ENCODE measurements at places on chromosomes 7 and 10. TPM values are rescaled to one million over a fixed set of nuclear protein-coding genes. Genes with fewer than 3 reads are reported as not detected.
A peak's percentile ranks its signal among the peaks of the same experiment; 100 is the strongest.

- DNase-seq, result no peak
These were observed 114.6 kb downstream of the EPC1 start for GRCh38 chr10:32232378-32232777.

- DNase-seq, result peak; percentile 35
These were observed 57.4 kb upstream of the SVIL start for GRCh38 chr10:29692121-29692539.

- DNase-seq, result no peak
These were observed 177.6 kb downstream of the PLPP4 start for GRCh38 chr10:120634659-120635058.

DNA sequence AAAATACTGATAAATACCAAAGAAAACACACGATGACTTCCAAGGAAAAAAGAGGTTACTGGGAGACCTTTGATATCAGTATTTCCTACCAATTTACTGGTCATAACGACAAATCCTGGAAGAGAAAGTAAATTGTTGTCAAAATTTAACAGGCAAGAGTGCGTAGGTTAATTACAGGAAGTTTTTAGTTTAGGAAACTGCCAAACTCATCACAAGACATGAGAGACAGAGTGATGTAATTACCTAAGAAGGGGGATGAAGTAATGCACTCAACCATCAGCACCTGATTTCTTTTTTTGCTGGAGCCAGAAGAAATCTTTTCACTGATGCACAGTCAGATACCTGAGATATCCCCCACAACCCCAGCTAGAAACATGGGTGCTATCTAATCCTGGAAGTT is 16.8 kb downstream of the MACC1 start:
- no peak for DNase-seq

Gene PLXNA4
- total RNA-seq, result under 0.01 TPM

DNA sequence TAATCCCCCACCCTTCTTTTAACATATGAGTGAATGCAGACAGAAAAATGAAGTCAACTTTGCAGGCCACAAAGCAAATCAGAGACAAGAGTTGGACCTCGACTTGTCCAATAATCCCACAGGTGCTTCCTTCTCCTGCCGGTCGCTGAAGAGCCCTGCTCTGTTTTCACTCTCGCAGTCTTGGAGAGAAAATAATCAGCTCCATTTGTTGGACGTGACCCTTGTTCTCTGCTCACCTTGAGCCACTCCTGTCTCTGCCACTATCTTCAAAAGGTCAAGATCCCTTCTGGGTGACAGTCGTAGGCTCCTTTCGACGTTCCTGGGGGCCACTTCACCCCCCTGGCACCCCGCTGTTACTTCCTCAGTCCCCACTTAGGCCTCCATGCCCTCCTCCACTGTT is 2.8 kb upstream of the KLF6 start:
- DNase-seq, result no peak

Data from IMR-90 (cell line).